ENCODE measurements at places on chromosomes 5 and 9. TPM values are rescaled to one million over a fixed set of nuclear protein-coding genes. Genes with fewer than 3 reads are reported as not detected.
A peak's percentile ranks its signal among the peaks of the same experiment; 100 is the strongest.

DNA sequence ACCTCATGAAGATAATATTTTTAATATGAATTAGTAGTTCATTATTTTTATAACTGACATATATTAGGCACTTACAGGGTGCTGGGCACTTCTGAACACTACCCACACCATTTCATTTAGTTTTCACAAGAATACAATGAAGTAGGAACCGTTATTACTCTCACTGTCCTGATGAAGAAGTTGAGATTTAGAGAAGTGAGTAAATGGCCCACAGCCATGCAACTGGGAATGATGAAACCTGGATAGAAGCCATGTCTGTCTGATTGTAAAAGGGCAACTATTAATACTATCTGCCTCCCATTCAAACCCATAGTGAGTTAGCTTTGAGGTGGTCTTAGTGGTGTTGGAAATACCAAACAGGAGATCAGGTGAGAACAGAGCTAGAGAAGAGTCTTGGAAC is 29.6 kb upstream of the OTULINL start:
- H3K4me3 ChIP-seq: no peak overlapping the region
- H3K27me3 ChIP-seq: no peaks in the 10 kb centered on the region
- no peak overlapping the region for H3K27ac ChIP-seq

GRCh38 chr9:129164246-129164930 is 13.7 kb downstream of the IER5L start:
- no peak overlapping the region for H3K4me3 ChIP-seq
- no peaks in the 10 kb centered on the region for H3K36me3 ChIP-seq
- DNase-seq: no peak
- no peaks in the 10 kb centered on the region for H3K27me3 ChIP-seq
- no peak overlapping the region for H3K27ac ChIP-seq

DNA sequence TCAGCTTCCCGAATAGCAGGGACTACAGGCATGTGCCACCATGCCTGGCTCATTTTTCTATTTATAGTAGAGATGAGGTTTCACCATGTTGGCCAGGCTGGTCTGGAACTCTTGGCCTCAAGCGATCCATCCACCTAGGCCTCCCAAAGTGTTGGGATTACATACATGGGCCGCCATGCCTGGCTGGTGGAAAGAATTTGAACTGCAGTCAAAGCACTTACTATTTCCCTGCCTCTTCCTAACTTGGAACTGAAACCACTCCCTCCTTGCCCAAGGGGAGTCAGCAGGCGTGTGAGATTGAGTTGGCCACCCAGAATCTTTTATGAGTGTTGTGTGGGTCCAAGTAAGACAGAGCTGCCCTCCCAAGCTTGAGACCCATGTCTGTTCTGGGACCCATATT is 86.1 kb upstream of the PTPN3 start:
- H3K27me3 ChIP-seq: peaks cover 11% of the 10 kb centered on the region
- H3K27ac ChIP-seq: no peak overlapping the region
- H3K4me3 ChIP-seq: no peak overlapping the region
- H3K36me3 ChIP-seq: no peaks in the 10 kb centered on the region
- no peak for DNase-seq

- H3K27me3 ChIP-seq: peaks cover 9% of the 10 kb centered on the region
- no peak overlapping the region for H3K27ac ChIP-seq
- DNase-seq: no peak
- H3K4me1 ChIP-seq: peaks cover 31% of the 10 kb centered on the region
Measured at GRCh38 chr9:36134761-36135505, 1.6 kb upstream of the GLIPR2 start.

GRCh38 chr9:123283048-123283408 is 14.6 kb upstream of the STRBP start:
- no peak overlapping the region for H3K27ac ChIP-seq
- H3K4me3 ChIP-seq: no peak overlapping the region
- peaks cover 3% of the 10 kb centered on the region for H3K36me3 ChIP-seq
- DNase-seq: no peak
- peaks cover 7% of the 10 kb centered on the region for H3K27me3 ChIP-seq

DNA sequence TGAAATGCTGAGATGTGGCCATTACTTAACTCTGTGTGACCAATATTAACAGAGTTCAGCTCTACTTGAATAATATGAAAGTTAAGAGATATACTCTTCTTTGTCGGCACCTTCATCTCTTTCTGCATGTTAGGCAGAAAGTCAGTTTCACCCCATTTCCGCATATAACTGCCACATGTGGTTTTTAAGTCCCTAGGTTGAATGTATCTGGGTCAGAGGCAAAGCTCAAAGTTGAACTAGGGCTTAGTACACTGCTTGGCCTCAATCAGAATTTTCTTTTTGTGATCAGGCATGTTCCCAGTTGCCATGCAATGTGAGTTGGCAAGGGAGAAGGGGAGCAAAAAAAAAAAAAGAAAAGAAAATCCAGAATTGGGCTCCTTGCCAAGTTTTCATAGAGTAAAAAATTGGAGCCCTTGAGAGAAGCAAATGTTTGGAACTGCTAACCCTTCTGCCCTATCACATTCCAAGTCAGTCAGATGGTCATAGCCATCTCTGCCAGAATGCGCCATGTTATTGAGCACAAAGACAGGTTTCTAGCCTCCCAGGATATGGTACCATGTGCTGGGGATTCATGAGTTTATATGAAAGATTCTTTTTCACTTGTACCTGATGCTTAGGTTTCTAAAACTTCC is 251.2 kb upstream of the RORB start:
- DNase-seq: no peak
- H3K36me3 ChIP-seq: no peaks in the 10 kb centered on the region
- no peak overlapping the region for H3K4me3 ChIP-seq
- H3K27me3 ChIP-seq: no peaks in the 10 kb centered on the region
- no peaks in the 10 kb centered on the region for H3K4me1 ChIP-seq
- no peak overlapping the region for H3K27ac ChIP-seq

GRCh38 chr9:34185778-34186551 is 7.1 kb downstream of the UBAP1 start:
- peak overlapping the region; percentile 38 for H3K27ac ChIP-seq
- peaks cover 7% of the 10 kb centered on the region for H3K36me3 ChIP-seq
- H3K4me1 ChIP-seq: peaks cover 41% of the 10 kb centered on the region

The EMB gene
- total RNA-seq: 94.6 TPM
